ENCODE measurements at places on chromosomes 5 and 9.

- DNase-seq, result no peak
Measured at GRCh38 chr9:110036286-110036685, 171.7 kb downstream of the C9orf152 start.

- no peak for DNase-seq
Measured at GRCh38 chr9:29850664-29851063, 2277.4 kb upstream of the C9orf72 start.

GRCh38 chr9:137630679-137631078 lies 11.9 kb downstream of the EHMT1 start:
- no peak for DNase-seq

DNA sequence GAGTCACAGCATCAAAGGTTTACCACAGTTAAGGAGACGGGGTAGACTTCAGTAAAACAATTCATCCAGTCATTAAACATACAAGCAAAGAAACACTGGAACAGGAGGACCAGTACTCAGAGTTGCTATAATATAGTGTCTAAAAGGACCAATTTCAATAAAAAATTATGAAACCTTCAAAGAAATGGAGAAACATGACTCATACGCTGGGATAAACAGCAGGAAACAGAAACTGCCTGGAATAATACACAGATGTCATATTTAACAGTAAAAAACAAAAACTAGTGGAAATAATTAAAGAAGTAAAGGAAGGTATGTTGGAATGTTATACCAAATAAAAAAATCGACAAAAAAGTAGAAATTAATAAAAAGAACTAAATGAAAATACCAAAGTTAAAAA lies 1075.9 kb downstream of the NR2F1-AS1 start:
- DNase-seq, result no peak

GRCh38 chr9:97758334-97758916 lies 61.3 kb upstream of the XPA start:
- DNase-seq, result no peak

DNA sequence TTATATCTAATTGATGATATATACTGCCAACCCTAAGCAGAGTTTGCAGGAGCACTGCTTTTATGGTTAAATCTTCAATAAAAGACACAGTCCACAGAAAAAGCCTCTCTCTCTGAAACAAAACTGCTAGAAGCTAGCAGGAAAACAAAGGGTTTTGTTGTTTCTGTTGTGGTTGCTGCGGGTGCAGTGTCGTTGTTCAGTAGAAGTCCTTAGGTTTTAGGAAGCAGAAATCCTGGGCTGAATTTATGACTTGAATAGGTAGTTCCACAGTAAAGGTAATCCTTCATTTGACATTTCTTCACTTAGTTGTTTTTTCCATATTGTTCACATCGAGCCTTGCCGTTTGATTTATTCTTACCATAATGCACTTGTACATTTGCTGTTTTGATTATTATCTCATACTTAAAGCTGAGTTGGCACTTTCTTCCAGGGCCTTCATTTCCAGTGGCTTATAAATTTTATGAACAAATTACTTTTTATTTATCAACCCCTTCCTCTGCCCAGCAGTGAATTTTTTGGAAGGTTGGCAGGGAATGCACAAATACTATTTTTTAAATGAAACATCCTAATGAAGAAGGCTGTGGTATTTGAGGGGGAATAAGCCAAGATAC lies 209.6 kb upstream of the SLC30A5 start:
- no peak for DNase-seq

DNA sequence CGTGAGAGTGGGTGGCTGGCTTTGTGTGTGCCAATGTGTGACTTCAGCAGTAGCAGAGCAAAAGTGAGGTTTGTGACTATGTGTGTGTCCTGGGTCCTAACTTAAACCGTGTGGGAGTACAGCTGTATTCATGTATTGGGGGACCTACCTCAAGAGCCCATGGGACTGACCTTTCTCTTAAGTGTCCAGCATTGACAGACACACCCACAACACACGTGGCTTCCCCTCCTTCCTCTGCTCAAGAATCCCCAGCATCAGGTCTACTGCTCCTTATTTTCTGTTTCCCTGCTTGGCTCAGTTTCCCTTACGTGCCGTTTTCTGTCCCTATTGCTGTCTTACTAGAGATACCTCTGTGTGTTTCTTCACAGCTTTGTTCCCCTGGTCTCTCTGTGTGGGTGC lies 616 bp downstream of the IL11RA start:
- no peak for DNase-seq

DNA sequence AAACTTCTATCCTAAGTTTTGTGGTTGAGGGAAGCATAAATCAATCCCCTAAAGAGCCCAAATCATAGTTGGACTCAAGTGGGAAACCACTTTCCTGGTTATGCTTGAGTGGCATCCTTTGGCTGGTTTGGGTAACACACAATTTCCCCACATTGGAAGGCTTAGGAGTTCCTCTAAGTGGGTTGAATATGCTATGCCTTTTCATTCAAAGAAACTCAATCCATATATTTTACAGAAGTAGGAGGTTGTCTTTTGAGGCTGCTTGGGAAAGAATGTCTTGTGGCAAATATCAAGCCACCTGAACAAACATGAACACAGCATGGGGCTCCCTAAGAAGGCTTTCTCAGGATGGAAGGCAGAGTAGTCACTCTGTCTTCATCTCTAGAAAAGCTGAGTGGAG lies 121.1 kb downstream of the SPATA31D1 start:
- DNase-seq, result no peak

- DNase-seq, result no peak
Measured at GRCh38 chr9:126403397-126403796, 76.8 kb downstream of the MVB12B start.

- DNase-seq, result no peak
Measured at GRCh38 chr5:137737349-137738131, 1.7 kb upstream of the KLHL3 start.

- no peak for DNase-seq
Measured at GRCh38 chr5:136182618-136183017, 10.3 kb downstream of the SMIM32 start.

GRCh38 chr5:164115420-164115819 lies 610.0 kb downstream of the MAT2B start:
- DNase-seq, result no peak

DNA sequence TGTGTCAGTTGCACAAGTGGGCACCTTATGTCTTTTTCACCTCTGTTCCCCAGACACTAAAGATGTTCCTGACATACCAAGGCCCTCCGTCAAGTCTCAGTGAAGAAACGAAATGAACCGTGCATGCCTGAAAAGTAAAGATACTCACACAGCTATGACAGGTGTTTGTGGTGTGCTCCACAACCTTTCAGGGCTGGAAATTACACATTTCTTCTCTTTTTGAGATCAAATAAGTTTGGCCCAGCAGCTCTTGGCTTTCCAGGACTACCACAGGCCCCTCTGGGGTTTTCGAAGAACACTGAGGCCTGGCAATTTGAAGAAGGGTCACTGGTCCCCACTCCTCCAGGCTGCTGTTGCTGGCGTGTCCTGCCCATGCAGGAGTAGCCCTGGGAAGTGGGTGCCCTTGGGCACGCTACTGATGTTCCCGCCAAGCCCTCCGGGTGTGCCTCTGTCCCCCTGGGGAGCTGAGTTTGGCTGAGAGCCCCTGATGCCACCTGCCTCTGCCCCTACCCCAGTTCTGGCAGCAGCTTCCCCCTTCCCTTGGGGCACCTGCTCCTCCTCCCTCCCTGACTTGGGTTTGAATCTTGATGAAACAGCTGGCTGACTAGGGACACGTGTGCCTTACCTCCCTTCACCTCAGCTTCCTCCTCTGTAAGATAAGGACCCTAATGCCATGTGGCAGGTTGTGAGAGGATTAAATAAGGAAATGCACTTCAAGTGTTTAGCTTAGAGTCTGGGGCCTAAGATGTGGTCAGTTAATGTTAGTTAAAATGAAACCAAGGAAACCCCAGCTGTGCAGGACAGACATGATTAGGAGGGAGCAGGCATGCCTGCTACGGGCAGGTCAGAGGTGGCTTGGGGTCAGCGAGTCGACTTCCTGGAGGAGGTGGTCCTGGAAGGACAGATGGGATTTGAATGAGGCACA lies 49.1 kb upstream of the GADD45G start:
- DNase-seq, result no peak

DNA sequence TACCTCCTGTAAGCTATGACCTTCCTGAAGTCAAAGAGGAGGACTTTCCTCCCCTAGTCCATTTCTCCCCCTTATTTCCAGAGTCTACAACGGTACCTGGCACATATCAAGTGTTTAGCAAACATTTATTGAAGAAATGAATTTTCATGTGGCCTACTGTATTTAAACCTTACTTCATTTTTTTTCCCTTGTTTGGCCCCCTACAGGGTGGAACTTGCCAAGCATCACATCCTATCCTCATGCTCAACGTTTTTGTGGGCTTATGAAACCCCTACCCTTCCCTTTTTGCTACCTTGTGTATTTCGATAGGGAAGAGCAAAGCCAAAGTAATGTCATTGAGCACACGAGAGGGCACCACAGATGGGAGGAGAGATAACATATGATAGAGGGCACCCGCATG lies 1857.8 kb upstream of the WWC1 start:
- DNase-seq, result no peak

DNA sequence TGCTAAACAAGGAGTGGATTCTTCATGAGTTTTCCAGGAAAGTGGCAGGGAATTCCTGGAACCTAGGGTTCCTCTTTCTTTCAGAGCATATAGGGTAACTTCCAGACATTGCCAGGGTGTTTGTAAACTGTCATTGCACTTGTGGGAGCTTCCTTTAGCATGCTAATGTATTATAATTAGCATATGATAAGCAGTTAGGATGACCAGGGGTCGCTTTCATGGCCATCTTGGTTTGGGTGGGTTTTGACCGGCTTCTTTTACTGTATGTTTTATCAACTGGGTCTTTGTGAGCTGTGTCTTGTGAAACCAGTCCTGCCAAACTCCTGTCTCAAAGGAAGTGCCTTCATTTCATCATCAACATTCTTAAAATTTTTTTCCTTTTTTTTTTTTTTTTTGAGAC lies 11.9 kb upstream of the MELK start:
- no peak for DNase-seq

GRCh38 chr5:78738693-78739300 lies 90.2 kb upstream of the LHFPL2 start:
- DNase-seq, result no peak

DNA sequence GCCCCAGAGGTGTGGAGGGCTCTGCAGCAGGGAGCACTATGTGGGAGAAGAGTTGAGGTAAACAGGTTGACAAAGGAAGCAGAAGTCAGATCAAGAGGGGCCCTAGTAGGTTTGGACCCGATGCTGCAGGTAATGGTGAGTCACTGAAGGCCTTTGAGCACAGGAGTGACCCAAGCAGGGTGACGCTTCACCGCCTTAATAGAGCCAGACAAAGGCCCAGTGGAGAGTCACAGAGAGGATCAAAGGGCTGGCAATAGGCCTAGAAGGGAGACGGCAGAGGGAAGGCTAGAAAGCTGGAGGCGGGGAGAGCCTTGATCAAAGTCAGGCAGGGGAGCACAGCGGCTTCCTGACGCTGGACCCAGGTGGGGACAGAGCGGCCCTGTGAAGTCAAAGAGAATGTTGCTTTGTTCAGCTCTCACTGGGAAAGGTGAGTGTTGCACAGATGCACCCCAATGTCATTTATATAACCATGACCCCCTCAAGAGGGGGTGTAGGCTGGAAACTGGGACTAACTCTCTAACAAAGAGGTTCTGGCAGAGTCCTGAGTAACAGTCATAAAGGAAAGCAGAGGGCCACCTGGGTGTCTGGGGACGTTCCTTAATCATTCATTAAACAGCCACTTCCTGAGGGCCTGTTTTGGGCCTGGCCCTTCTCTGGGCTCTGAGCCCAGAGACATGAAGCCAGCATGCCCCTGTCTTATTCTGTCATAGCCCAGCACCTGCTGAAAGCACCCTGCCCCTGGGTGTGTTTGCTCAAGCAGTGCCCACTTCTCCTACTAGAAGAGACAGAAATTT lies 9.8 kb upstream of the CPLX2 start:
- DNase-seq, result no peak

GRCh38 chr5:174448662-174449061 lies 275.7 kb upstream of the MSX2 start:
- DNase-seq, result peak; percentile 27

DNA sequence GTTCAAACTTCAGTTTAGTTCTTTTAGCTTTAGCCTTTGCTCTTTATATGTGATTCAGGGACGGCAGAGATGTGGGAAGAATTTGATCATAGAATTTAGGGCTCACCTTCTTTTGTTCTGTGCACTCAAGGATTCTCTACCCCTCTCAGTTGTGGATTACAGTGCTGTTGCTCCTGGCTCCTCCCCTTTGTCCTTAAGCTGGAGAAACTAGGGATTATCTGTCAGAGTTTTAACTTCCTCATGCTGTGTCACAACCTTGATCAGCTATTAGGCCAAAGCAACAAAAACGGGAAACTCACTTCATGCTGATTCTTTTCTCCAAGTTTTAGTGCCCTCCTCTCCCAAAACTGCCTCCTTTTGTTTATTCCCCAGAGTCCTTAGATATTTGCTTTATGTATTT lies 13.0 kb upstream of the PCDHAC2 start:
- no peak for DNase-seq

- DNase-seq, result no peak
Measured at GRCh38 chr5:4199049-4199841, 603.6 kb downstream of the IRX1 start.

- DNase-seq, result no peak
Measured at GRCh38 chr5:91313757-91314673, 69.1 kb downstream of the ARRDC3 start.

DNA sequence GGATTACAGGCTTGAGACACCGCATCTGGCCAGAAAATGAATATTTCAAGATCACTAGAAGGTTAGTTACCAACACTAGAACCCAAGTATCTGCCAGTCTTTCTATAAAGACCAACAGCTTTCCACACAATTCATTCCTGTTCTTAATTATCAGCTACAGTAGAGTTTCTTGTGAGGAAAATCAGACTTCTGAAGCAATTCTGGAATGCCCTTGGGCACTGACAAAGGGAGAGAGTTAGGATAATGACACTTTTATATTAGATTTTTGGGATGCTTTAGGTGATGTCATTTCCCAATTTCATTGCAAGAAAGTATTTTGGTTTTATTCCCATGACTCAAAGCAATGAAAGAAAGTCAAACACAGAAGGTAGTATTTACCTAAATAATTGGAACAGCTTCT lies 497.0 kb upstream of the TUSC1 start:
- no peak for DNase-seq

DNA sequence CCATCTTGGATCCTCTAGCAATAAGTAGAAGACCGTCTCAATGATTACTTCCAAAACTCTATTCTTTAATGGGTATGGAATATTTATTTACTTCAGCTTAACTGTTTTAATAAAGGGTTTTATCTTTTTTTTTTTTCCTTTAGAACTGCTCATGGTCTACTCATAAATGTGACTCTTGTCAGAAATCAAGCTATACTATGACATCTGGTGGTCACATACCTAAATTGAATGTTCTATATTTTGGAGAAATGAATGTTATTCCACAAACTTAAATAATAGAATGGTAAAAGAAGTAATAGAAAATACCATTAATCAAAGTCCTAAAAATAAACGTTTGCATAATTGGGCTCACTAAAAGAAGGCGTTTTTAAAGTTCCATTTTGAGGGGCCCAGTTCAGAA lies 131.2 kb upstream of the PLCXD3 start:
- no peak for DNase-seq

GRCh38 chr5:10793785-10794184 lies 32.8 kb upstream of the DAP start:
- DNase-seq, result no peak

DNA sequence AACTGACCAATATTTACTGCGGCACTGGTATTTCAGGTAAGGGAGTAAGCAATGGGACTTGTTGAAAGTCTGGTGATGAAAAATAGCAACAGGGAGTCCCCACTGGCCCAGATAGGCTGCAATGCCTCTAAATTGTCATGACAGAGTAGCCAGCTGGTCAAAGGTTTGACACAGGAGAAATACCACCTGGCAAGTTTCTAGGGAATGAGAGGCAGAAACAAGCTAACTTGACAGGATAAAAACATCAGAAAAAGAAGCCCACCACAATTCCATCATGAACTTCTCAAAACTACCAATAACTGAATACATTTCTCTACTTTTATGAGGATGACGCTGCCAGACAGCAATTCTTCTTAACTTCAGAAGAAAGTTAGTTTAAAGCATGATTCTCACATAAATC lies 99.8 kb downstream of the STRBP start:
- no peak for DNase-seq
